ENCODE measurements at places on chromosomes 5 and 9.
A peak's percentile ranks its signal among the peaks of the same experiment; 100 is the strongest.

GRCh38 chr9:61670616-61671015 lies 480.8 kb downstream of the SPATA31A7 start:
- DNase-seq = no peak

- DNase-seq = no peak
Measured at GRCh38 chr5:118486647-118487225, 501.6 kb downstream of the DTWD2 start.

DNA sequence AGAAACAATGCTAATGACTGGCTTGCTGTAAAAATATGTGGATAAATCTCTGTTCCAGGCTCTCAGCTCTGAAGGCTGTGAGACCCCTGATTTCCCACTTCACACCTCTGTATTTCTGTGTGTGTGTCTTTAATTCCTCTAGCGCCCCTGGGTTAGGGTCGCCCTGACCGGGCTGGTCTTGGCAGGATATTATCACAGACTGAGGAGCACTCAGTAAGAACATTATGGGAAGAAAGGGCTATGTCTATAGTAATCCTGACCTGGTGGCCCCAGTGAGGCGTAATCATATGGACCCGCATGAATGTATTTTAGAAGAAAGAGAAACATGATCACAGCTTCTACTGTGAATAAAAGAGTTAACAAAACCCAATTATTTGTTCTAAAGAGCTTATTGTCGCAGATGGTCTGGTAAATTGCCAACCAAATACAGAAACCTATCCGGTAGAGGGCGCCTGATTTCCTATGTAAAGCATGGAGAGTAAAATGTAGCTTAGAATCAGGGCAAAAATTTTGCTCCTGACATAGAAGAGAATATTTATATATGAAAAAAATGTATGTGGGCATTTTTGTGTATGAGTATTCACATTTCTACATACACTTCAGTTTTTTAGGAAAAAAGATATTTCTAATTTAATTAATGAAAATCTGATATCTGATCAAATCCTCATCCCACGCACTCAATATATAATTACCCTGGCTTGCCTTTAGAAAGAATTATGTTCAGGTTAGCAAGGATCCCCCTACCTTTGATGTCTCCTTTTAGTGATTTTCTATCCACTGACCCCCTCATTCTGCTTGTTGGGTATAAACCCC lies 5.8 kb upstream of the IFNA1 start:
- peak; percentile 29 for DNase-seq

DNA sequence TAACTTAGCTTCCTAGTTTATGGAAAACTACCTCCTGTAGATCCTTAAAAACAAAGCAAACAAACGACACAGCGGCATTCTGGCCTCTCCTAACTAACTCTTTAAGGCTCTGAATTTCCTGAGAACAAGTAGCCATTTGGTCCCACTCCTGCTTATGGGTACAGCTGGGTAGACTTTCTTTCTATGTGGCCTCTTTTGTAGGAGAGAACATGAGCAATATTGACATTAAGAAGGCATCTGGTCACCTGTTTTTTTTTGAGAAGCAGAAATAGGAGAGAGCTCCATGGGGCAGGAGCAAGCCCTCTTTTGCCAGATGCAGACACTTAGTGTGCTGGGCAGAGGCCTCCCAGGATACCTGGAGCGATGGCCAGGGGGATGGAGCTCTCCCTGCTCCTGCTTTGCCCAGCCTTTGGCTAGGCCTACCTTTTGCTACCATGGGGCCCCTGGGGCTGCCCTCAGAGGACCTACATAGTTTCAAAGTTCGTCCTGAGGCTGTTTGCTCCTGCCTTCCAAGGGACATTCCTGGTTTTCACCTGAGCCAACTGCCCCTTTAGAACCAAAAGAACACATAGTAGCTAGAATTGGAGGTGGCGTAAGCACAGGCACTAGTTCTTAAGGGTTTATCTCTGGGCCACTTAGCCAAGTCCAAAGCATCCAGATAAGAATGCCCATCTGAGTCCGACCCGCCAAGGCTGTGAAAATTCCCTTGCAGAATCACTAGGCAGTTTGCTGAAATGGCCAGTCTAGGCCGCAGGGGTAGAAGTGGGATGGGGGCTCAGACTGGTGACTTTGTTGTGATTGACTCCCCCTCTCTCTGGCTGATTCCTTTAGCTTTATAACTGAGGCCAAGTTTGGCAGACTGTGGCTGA lies 2.4 kb upstream of the STC2 start:
- DNase-seq = no peak

- no peak for DNase-seq
Measured at GRCh38 chr9:11374926-11375325, 762.1 kb upstream of the PTPRD start.

- no peak for DNase-seq
Measured at GRCh38 chr5:163773226-163773625, 267.8 kb downstream of the MAT2B start.

DNA sequence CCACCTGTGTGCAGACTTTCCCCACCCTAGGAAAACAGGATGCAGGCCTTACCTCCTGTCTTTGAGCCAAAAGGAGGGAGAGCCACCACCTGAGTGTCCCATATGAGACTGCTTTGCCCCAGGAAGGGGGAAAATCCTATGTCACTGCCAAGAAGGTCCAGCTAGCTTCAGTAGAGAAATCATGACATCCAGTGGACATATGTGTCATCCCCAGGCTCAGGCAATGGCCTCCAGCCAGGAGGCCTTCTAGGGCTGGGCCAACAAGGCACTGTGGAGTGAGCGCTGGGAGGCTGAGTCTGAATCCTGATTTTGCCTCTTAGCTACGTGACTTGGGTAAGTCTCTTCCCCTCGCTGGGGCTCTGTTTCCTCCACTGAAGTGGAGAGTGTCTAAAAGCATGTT lies 60.2 kb downstream of the SMIM23 start:
- no peak for DNase-seq

- no peak for DNase-seq
Measured at GRCh38 chr5:167071981-167072610, 1219.3 kb upstream of the WWC1 start.

DNA sequence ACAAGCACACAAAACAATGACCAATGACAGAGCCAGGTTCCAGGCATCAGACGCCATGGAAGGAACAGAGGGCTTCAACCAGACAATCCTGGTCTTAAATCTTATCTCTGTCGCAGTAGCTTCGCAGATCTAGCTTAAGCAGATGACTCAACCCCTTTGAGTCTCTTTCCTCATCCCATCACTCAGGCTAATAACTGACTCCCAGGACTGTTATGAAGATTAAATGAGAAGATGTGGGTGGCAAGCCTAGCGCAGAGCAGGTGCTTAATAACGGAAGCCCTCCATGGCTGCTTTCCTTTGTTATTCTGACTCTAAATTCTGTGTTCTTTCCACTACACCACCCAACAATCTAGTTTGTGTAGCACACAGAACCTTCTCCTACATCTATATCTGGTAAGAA lies 110.9 kb downstream of the SLC24A2 start:
- no peak for DNase-seq

DNA sequence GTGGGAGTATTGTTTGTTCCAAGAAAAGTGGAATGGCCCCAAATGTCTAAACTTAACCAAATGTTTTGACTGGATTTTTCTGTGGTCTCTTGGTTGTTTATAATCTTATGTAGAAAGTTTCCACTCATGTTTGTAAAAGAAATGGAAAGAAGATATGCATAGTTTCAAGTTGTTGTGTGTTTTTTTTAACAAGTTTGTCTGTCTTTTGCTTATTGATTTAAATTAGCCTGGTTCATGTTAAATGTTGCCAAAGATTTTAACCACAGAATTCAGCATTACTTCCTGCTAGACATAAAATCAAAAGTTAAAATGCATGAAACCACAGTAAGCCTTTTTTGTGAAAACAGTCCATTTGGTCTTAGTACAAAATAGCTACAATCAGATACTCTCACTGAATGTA lies 14.0 kb downstream of the PPWD1 start:
- DNase-seq = no peak

DNA sequence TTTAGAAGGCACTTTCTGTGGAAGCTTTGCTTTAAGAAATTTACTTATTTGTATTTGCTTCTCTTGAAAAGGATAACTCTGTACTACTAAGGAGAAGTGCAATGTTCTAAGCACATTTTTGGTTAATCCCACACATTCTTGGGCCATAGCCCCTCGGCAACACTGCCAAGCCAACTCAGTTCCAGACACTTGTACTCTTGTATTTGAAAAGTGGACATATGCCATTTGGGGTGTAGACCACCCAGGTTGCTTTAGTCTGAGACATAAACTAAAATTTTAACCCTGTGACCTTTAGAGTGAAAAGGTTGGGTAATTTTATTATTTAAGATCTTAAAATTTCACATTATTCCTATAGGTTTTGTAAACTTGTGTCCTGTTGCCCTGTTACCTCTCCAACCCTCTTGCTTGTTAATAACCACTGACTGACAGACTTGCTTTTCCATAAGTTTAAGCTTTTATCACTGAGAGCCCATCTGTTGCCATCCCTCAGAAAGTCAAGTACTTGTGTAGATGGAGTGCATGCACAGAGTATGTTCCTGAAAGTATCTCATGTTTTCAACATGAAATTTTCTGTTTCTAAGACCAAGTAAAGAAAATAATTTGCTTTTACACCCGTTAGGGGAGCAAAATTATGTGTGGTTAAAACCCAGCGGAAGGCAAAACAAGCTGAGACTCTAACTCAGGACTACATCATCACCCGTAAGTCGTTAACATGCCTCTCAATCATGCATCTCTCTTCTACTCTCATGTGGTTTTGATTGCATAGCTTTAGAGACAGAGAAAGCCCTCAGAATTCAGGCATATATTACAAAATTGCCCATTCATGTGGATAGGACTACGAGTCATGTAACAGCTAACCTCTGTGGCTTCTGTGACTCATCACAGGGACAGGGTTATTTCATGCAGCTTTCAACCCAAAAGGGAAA lies 117.3 kb downstream of the GDNF start:
- DNase-seq = no peak

DNA sequence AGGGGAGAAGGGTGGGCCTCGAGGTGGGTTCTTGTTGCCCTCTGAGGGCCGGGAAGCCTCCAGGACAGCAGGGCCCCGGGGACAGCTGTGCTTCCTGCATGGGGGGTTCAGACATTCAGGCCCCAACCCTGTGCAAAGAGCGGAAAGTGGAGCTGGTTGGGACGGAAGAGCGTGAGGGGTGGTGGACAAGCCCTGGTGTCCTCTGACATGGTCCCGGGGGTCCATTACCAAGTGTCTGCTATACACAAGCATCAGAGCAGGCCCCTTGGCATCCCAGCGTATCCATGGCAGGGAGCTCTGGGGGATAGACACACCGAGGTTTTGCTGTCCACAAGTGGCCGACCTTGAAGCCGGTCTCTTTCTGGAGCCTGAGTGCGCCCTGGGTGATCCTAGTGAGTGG lies 9.3 kb downstream of the PLPP7 start:
- DNase-seq = no peak

DNA sequence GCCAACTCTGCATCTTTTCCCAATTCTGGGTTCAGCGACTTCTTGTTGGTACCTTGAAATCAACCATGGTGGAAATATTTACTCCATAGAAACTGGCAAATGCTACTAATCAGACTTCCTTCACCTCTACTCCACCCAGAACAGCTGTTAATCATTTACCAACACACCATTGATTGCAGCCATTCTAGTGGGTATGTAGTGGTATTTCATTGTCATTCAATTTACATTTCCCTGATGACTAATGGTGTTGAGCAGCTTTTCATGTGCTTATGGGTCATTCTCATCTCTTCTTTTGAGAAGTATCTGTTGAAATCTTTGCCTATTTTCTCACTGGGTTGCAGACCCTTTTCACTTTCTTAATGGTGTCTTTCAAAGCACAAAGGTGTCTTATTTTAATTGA lies 122.4 kb upstream of the MSX2 start:
- no peak for DNase-seq

DNA sequence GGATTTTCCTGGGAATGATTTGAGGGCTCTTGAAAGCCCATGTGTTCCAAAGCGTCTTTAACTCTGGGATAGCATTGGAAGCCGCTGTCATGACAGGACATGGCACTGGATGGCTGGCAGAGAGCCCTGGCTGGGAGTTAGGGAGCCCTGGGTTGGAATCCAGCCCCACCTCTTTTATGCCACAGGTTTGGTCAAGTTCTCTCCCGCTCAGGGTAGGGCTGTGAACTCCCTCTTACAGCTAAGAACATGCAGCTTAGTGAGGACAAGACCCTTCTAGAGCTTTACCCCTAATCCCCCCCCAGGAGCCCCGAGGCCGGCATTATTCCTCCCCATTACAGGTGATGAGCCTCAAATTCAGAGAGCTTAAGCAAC lies 37.2 kb downstream of the OLFML2A start:
- no peak for DNase-seq

- no peak for DNase-seq
Measured at GRCh38 chr9:100759215-100759614, 181.3 kb downstream of the CAVIN4 start.

- DNase-seq = no peak
Measured at GRCh38 chr5:114324282-114324681, 37.6 kb upstream of the KCNN2 start.

- no peak for DNase-seq
Measured at GRCh38 chr5:84885485-84886258, 501.0 kb upstream of the EDIL3 start.

- no peak for DNase-seq
Measured at GRCh38 chr5:155222393-155222792, 208.8 kb downstream of the KIF4B start.

GRCh38 chr9:1668441-1668840 lies 346.7 kb upstream of the SMARCA2 start:
- DNase-seq = no peak

GRCh38 chr9:133351908-133352634 lies 4.1 kb downstream of the RPL7A start:
- DNase-seq = no peak

- DNase-seq = no peak
Measured at GRCh38 chr5:75368391-75368790, 31.4 kb downstream of the HMGCR start.

GRCh38 chr5:16076657-16077056 lies 102.9 kb downstream of the MARCHF11 start:
- no peak for DNase-seq

- DNase-seq = no peak
Measured at GRCh38 chr9:5122516-5122915, 62.9 kb downstream of the INSL6 start.

DNA sequence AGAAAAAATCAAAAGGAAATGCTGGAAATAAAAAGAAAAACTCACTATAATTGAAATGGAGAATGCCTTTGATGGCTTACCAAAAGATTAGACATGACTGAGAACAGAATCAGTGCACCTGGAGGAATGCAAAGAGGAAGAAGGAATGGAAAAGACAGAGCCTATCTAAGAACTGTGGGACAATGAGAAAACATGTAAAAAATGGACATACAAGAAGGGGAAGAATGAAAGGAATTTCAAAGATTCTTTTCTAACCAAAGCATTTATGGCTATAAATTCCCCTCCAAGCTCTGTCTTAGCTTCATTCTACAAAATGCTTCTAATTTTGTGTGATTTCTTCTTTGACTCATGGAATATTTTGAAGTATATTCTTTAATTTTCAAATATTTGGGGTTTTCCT lies 47.5 kb upstream of the CLK4 start:
- DNase-seq = no peak

DNA sequence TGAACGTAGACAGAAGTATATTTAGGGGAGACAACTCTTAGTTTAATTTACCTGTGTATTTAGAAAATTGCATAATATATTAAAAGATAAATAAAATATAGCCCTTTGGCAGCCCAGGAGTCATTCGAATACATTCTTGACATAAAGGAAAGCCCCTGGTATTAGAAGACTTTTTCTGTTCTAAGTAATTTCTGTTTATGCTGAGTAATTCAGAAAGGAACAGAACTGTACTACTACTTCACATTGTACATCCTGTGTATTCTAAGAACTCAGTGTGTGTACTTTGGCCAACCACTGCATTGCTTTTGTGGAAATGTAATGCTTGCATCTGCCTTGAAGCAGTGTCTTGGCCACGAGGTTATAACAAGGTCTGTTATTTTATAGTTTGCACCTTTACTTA lies 136.4 kb downstream of the KDM4C start:
- no peak for DNase-seq

Measured in activated naive CD8-positive, alpha-beta T cell treated with anti-CD3 and anti-CD28 coated beads, Interleukin-2, amount 50 U/mL, for 16 hours (primary cell).